Stimulated activated CD4-positive, alpha-beta T cell treated with anti-CD3 and anti-CD28 coated beads, Interleukin-15, amount 100 ng/mL, for 1 hour (primary cell): ENCODE measurements at places on chromosomes 1 and 21.

GRCh38 chr1:209062863-209063262, 520.7 kb upstream of the CAMK1G start:
- no peak for DNase-seq

DNA sequence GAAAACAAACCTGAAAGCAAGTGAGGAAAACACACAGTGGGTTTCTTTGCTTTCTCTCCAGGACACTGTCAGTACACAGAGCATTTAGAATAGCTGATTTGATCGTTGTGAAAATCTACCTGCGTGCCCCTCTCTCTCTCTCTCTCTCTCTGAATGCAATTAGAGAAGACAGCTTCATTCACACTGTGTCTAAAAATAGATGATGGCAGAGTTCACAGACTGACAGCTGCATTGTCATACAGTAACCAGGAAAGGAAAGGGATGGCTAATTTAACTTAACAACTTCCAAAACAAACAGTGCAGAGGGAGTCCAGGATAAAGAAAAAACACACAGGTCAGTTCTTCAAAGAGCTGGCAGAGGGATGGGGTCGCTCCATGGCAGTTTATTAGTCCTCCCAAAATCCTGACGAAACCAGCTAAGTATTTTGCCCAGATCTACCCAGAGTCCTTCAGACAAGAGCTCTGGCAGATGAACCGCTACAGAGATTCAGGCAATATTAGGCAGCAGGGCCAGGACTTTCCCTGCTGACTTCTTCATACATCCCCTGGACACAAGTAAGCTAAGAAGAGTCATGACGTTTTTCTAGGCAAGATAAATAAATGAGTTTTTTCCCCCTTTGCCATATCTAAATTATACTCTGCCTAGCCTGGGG, 58.9 kb downstream of the WLS start:
- DNase-seq: no peak

DNA sequence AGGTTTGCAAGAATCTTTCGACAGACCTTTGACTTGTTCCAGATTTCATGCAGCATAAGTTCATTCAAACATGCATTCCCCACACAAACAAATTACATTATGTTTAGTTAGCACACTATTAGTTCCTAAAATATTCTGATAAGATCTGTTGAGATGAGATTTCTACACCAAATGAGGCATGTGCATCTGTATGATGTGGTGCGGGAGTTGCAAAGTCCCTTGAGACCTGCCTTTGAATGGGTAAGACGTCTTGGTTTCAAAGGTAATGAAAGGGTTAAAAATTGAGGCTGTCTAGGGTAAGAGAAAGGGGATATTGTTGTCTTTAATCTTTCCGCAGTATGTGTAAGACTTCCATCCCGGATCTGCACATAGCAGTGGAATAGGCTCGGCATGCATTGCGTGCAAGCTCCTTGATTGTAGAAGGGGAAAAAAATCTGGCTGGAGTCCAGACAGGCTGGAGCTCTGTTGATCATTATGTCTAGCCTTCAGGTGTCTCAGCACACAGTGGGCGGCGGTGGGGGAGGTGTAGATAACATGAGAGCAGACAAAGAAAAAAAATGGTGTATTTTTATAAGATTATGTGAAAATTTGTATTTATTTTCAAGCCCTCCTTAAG, 296.6 kb downstream of the PTPRC start:
- peak; percentile 46 for DNase-seq

GRCh38 chr1:107617456-107617855, 347.5 kb downstream of the VAV3 start:
- DNase-seq: no peak

GRCh38 chr1:209382231-209383100, 201.0 kb upstream of the CAMK1G start:
- no peak for DNase-seq

DNA sequence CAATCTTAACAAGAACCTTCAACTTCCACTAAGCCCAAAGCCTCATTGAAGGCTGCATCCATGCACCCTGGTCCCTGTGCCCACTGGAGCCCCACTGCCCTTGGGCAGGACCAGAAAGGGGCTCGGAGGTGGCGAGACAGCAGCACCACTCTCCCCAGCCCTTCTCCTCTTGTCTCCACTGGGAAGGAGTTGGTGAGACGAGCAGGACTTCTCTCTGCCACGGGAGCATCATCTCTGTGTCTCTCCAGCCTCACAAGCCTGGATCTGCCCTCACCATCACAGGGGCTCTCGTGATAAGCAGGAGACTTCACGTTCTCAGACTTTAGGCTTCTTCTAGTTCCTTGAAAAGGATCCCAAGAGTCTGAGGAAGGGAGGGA, 7.2 kb upstream of the ETV3L start:
- DNase-seq: no peak

DNA sequence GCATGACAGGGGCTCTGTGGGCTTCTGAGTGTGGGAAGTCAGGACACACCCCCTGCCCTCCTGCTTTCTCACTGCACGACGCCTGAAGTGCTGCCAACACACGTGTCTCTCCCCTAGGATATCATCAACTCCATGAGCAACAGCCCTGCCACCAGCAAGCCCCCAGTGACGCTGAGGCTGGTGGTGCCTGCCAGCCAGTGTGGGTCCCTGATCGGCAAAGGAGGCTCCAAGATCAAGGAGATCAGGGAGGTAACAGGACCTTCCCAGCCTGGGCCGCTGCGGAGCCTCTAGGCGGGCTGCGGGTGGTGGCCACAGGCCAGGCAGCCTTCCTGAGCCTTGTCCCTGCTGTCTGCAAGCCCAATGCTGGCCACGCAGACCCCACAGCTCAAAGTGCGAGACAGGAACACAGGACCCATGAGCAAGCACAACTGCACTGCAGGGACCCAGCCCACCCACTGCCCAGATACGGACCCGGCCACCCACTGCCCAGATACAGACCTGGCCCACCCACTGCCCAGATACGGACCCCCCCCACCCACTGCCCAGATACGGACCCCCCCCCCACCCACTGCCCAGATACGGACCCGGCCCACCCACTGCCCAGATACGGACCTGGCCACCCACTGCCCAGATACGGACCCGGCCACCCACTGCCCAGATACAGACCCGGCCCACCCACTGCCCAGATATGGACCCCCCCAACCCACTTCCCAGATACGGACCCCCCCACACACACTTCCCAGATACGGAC, 72.2 kb upstream of the COL6A1 start:
- DNase-seq: no peak

GRCh38 chr1:20375563-20375962, 84.9 kb downstream of the VWA5B1 start:
- no peak for DNase-seq

- no peak for DNase-seq
These were observed 69.2 kb downstream of the MATN1 start for GRCh38 chr1:30654188-30654587.

- no peak for DNase-seq
These were observed 50.5 kb downstream of the PEX14 start for GRCh38 chr1:10525208-10525607.

DNA sequence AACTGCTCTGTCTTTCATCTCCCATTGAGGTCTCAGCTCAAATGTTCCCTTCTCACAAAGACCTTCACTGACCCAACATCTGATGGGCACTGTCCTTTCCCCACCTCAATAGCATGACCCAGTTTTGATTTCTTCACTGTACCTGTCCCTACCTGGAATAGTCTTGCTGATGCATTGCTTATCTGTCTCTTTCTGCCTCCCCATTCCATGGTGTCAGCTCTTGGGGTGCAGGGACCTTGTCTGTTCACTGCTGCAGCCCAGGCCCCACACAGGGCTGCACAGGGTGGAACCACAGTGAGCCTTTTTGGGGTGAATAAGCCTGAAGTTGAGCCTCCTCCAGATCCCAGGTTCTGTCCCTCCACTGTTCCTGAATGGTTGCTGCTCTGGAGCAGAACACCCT, 414.9 kb downstream of the PTPRU start:
- DNase-seq: no peak

DNA sequence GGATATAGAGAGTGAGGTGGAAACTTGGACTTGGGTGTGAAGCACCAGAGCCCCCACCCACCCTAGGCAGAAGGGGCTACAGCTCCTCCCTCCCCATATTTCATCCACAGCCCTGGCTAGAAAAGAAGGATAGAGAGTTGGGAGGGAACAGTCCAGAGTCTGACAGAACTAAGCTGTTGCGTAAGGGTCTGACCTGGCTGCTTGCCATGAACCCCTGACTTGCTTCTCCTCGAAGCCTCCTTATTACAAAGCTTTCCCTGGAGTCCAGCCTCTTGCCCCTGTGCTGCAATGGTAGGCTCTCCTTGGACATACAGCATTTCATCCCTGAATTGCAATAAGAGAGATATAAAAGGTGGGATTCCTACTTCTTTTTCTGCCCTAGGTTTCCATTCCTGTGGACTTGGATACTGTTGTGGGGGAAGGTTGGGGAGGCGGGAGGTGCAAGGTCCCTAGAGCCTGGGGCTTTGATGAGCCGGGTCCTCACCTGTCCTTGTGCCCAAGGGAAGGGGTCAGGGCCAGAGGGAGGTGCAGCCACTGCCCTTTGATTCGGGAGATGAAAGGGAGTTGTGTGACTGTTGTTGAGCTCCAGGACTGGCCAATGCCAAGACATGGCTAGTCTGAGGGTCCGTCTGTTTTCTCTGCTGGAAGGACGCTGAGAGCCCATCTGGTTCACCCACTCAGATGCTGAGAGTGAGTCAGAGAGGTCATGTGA, 2.7 kb downstream of the RHBG start:
- no peak for DNase-seq

DNA sequence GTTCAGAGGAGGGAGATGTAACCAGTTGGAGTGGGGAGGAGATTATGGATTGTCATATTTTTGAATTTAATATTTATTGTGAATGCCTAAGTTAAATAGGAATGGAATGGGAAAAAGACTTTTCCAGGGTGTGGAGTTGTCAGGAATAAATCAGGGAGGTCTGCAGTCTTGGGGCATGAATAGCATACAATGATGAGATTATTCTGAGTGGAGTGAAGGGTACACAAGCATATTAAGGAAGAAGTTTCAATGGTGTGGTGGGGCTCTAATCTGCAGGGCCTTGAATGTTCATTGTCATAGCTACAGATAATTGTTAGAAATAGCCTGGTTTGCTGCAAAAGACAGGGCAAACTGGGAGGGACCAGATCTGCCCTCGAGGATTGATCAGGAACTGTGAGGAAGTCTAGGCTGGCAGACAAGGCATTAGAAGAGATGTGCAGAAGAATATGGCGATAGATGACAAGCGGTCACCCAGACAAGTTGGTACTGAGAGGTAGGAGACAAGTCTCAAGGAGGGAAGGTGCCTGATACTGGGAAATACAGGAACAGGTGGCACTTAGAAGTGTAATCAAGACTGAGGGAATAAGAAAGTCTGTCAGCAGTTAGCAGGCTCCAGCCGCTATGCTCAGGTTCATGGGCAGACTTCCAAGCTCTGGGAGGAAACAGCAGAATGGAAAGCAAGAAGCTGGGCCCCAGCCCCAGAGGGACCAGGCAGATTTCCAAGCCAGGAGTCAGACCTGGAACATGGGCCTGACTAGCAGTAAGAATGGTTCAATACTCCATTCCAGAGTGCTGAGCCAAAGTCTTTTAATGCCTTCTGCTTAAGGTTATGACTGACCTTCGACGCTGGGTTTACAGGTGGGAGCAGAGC, 20.9 kb upstream of the RGL1 start:
- no peak for DNase-seq

GRCh38 chr1:46557403-46557802, 6.0 kb upstream of the KNCN start:
- no peak for DNase-seq

DNA sequence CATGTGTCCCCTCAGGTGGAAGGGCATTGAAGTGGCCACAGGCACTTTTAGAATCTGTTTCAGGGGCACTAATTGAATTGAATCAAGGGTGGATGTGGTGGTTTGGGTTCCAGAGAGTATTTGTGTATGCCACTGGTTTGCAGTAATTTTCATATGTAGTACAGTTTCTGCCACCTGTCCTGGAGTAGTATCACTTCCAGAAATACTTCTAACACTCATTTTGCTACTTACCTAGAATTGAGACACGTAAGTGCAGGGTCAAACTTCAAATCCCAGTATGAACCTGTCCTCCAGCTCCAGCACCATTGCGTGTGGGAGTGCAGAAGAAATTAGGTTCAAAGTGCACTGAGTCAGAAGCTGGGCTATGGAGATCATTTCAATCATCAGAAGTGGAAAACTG, 26.8 kb downstream of the RSPH1 start:
- no peak for DNase-seq

DNA sequence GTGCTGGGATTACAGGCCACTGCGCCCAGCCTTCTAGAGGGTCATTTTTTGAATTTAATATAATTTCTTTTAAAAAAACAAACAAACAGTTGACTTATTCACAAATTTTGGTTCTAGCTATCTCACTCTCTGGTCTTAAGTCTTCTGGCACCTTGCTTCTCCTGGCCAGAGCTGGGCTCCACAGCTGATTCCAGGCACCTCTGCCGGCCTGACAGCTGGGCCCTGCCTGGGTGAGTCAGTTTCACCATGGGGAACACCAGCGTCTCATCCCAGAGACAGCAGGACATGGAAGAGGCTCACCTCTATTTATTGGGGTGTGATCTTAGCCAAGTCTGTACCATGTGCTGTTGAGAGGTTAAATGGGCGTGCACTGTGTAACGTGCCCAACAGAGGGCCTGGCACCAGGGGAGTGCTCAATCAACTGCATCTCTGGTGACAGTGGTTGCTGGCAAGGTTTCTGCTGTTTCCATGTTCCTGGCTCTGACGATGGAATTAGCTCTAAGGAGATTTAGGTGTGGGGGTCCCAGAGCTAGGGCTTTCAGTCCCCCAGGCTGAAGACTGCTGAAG, 956 bp downstream of the CPLANE2 start:
- DNase-seq: peak; percentile 16

- no peak for DNase-seq
These were observed 1023.2 kb downstream of the KCNT2 start for GRCh38 chr1:195584870-195585624.

DNA sequence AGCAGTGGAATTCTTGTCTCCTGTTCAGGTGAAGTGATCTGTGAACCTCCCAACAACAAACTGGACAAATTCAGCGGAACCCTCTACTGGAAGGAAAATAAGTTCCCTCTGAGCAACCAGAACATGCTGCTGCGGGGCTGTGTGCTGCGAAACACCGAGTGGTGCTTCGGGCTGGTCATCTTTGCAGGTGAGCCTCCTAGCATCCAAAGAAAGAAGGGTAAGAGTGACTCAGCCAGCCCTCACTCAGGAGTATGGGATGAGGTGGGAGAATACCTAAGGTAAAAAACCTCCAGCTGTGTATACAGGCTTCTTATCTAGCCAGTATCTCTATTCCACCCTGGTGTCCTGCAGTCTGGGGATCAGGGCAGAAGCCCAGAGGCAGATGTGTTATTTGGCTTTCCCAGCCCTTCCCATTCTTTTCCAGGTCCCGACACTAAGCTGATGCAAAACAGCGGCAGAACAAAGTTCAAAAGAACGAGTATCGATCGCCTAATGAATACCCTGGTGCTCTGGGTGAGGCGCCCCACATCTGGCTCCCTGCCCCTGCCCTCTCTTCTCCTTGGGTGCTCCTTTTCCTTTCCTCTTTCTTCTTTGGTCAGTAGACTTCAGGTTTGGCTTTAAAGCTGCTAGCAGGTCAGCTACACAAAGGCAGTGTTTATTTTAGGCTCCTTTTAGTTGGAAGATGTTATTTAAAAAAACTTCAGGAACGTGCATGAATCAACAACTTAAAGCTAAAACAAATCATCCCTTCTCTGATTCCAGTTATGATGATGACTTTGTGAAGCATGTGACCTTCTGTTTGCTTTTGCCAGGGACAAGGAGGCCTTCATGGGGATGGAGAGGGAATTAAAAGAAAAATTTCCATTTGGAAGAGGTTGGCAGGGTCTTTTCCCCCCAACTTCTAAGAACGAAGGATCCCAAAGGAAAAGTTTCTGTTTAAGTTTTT, 9.0 kb downstream of the ATP8B2 start:
- DNase-seq: no peak
